ENCODE measurements at places on chromosomes 16 and 17. TPM values are rescaled to one million over a fixed set of nuclear protein-coding genes. Genes with fewer than 3 reads are reported as not detected.

RAPGEFL1 gene
- total RNA-seq = 3.4 TPM

P2RX1 gene
- not detected for total RNA-seq

FBXW10B gene
- total RNA-seq = 3.0 TPM

TM4SF5 gene
- total RNA-seq = 0.54 TPM

SSTR5 gene
- 0.49 TPM for total RNA-seq

C16orf74 gene
- total RNA-seq = 16.2 TPM

EXOC7 gene
- 62.5 TPM for total RNA-seq

SNX20 gene
- total RNA-seq = not detected

TBX6 gene
- total RNA-seq = 0.25 TPM

SLC47A1 gene
- total RNA-seq = 23.5 TPM

LLGL2 gene
- total RNA-seq = 32.7 TPM

MKS1 gene
- total RNA-seq = 10.3 TPM

NACA2 gene
- not detected for total RNA-seq

SGF29 gene
- 24.2 TPM for total RNA-seq

LGALS9B gene
- total RNA-seq = not detected

NTN1 gene
- total RNA-seq = 0.42 TPM

ABCA8 gene
- total RNA-seq = 0.59 TPM

AGRP gene
- total RNA-seq = not detected

PTGES3L gene
- 0.73 TPM for total RNA-seq
